Cortex of kidney (tissue), 1 donor: ENCODE measurements at places on chromosomes 16 and 17.

GRCh38 chr17:1398931-1399678 lies 917 bp downstream of the YWHAE start:
- no peak for DNase-seq

DNA sequence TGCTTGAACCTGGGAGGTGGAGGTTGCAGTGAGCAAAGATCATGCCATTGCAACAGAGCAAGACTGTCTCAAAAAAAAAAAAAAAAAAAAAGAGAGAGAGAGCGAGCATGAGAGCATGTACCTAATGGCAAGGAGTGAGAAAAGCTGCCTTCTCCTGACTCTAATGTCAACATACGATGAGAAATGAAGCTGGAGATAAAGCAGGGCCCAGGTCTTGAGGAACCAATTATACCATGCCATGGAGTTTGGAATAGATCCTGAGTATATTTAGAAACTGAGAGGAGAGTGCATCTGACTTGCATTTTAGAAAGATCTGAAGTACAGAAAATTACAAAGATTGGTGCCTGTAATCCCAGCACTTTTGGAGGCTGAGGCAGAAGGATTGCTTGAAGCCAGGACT lies 3.8 kb upstream of the MAP2K6 start:
- DNase-seq, result no peak

- no peak for DNase-seq
These were observed 13.7 kb downstream of the B9D1 start for GRCh38 chr17:19348806-19349205.

DNA sequence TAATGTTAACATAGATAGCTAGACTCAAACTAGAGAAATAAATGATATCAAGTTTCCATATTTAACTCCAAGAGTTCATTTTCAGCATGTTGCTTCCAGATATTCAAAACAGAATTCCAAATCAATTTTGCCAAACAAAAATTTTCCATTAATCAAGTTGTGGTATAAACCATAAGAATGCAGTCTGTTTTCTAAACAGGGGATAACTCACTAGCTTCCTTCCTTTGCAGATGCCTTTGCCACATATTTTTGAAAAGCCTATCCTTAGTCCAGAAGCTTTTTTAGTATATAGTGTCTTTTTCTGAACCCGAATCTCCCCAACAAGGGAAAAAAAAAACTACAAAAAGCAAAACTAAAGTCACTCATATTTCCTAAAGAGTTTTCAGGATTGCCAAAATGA lies 61.5 kb downstream of the HELZ start:
- DNase-seq, result no peak

DNA sequence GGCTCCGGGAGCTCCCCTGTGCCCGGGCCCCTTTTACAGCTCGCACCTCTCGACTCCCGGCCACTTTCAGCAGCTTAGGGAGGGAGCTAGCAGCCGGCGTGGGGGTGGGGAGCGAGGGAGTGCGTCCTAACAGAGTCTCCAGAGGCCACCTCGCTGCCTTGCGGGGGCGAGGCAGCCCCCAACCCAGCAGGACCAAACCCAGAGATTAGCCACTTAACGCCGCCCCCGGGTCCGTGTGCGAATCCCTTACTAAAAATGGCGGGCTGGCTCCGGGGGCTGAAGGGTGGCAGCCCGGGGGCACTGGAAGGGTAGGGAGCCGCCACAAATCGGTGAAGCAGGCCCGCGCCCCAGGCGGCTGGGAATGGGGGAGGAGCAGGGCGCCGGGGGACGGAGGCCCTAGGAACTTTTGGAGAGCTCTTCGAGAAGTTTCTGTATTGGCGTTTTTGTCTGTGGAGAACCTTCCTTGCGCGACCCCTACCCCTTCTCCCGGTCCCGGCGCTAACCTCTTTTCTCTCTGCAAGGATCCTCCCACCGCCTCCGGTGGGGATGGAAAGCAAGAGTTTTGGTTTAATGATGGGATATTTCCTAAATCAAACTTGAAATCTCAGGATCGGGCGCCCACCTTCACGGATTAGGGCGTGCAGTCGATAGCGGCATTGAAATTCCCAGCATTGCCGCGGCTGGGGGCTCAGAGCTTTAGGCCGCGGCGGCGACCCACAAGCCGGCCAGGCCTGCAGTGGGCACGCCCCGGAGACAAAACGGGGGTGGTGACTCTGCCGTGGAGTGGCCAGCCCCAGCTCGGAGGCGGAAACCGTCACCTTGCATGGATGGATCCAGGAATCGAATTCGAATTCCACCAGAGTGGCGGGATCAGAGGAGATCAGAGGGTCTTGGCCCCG lies 793 bp upstream of the IRX3 start:
- no peak for DNase-seq

DNA sequence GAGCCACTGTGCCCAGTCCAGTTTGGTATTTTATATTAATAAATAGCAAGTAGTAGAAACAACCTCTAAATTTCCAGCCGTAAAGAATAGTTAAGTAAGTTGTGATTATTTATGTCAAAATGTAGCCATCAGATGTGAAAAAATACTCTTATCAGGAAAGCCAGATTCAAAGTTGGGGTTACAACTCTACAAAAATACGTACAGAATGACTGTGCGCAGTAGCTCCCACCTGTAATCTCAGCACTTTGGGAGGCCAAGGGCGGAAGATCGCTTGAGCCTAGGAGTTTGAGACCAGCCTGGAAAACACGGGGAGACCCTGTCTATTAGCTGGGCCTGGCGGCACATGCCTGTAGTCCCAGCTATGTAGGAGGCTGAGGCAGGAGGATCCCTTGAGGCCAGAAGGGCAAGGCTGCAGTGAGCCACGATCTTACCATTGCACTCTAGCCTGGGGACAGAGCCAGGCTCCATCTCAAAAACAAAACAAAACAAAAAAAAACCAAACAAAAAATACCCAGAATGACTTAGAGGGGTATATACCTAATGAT lies 1.7 kb downstream of the PDP2 start:
- no peak for DNase-seq

DNA sequence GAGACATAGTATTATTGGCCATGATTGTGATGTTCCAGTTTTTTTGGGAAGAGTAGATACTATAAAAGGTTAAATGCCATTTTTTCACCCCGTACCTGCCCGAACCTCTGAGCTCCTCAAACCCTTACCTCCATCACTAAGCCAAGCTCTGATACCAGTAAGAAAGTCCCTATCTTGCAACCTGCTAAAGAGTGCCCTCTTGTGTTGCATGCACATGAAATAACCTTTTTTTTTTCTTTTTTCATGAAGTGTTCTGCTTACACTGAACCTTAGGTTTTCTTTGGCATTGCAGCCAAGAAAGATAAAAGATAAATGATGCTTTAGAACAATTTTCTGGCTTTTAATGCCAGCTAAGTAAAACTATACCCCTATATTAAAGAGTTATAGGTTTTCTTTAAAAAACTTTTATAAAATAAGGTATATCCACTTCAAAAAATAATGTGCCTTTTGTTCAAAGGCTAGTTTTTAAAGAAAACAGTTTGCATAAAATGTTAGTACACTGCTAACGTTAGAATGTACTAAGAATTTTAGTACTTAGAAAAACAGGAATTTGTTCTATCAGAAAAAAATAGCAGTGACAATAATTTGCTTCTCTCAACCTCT lies 295.3 kb upstream of the PMFBP1 start:
- no peak for DNase-seq

DNA sequence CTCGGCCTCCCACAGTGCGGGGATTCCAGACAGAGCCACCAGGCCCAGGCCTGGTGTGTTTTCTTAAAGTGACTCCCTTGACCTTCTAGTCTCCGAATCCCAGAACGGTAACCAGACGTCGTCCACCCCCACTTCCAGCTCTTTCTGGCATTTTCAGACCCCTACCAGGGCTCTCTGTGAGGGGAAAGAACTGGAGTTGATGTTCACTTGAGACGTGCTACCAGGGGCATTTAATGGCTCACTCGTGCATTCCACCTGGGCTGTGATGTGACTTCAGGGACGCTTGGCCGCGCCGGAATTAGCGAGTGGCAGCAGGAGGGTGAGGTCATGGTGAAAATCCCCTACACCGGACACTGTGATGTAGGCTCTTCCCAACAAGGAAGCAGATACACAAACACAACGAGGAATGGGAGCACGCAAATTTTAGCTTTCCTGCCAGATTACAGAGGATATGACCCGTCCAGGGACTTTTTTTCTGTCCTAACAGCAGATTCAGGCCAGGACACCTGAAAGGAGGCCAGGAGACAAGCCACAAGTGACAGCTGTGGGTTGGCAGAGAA lies 1.1 kb upstream of the GNA13 start:
- DNase-seq, result no peak

DNA sequence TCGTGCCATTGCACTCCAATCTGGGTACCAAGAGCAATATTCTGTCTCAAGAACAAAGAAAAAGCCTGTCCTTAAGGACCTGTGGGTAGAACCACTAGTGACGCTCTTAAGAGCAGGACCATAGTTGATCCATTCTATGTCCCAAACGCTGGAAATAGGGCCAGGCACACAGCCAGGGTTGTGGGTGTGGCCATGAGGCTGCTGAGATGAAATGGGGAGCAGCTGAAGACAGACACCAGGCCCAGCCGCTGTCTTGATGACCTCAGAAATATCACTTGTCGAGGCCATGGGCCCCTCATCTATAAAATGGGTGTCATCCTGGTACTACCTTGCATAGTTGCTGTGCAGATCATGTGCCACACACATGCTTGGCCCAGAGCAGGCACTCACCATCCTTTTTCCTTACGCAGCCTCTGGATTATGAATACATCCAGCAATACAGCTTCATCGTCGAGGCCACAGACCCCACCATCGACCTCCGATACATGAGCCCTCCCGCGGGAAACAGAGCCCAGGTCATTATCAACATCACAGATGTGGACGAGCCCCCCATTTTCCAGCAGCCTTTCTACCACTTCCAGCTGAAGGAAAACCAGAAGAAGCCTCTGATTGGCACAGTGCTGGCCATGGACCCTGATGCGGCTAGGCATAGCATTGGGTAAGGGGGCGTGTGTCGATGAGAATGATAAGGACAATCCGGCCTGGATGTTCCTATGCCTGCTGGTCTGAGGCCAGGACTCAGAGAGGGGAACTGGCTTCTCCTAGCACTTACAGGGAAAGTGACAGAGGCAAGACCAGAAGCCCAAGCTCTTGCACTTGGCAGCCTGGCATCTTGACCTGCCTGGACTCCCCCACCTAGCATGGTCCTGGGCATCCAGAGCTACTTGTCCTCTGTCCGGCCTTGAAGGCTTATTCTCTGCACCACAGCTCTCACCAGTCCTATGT lies 25.5 kb downstream of the CDH5 start:
- DNase-seq, result no peak

GRCh38 chr17:74190807-74191406 lies 12.6 kb upstream of the RPL38 start:
- no peak for DNase-seq

GRCh38 chr17:31629696-31630470 lies 229.2 kb downstream of the COPRS start:
- DNase-seq, result no peak

GRCh38 chr16:59913666-59914065 lies 1179.5 kb upstream of the GOT2 start:
- no peak for DNase-seq

GRCh38 chr17:42681976-42682721 lies at the start of gene CNTNAP1:
CNTNAP1 (plus strand) TSS chr17:42682531; CDS start chr17:42682830, 299 bp downstream.
- no peak for DNase-seq

DNA sequence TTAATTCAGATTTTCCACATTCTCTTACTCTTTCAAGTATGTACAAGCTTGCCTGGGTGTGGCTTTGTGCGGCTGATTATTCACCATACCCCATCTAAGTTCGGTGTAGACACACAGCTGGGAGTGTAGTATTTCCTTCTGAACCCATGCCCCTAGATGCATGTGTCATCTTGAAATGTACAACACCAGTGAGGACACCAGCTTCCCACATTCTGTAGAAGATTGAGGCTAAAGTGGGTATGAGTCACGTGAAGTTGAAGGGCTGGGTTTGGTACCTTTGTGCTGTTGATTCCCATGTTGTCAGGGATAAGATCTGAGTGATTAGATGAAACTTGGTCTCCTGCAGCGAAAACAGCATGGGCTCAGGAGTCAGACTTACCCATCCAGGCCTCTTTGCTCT lies 14.6 kb upstream of the DHX8 start:
- DNase-seq, result no peak

DNA sequence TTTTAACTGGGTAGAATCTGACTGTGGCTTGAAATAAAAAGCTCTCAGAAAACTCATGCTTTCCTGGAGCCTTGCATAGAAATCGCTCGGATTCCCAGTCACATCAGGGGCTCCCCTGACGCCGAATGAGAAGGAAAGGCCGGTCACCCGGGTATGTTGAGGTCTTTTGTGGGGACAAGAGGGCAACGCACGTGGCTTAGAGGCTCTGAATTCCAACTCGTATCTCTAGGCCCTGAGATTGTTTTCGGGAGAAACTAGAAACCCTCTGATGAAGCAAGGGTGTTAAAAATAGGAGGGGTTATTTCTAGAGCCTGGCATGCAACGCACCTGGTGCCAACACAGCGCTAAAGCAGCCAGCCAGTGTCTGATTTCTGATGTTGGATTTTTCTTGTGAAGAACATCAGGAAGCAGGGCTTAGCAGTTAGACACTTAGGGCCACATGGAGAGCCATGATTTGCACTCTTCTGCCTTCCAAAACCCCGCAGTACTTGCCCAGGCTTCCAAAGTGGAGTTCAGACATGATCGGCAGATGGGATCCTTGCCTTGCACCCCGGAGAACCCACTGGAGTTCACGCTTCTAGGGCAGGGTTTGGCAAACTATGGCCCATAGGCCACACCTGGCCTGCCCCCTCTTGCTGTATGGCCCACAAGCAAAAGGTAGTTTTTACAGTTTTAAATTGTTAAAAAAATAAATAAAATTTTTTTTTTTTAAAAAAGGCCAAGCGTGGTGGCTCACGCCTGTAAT lies 12.6 kb downstream of the CACNG1 start:
- no peak for DNase-seq

DNA sequence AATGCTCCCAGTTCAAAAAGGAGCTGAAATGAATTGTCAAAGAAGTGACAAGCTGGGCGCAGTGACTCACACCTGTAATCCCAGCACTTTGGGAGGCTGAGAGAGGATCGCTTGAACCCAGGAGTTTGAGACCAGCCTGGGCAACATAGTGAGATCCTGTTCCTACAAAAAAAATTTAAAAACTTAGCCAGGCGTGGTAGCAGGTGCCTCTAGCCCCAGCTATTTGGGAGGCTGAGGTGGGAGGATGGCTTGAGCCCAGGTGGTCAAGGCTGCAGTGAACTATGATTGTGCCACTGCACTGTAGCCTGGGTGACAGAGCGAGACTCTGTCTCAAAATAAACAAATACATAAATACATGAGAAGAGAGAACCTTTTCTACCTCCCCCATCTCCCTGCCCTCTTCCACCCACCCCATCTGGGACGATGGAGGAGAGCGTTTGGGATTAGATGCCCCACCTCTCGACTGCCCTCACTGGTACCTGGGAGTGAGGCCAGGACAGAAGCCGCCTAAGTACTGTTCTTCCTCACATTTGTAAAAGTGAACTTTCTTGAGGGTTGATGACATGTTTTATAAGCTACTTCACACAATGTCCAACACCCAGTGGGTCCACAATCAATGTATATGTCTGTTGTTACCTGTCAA lies 2.4 kb downstream of the IL4R start:
- DNase-seq, result no peak

- DNase-seq, result no peak
These were observed 2.8 kb upstream of the XAF1 start for GRCh38 chr17:6753006-6753445.
